Hematopoietic multipotent progenitor cell treated with erythropoietin and hydrocortisone succinate and interleukin-3 and kit ligand, for 6 days (in vitro differentiated cells): ENCODE measurements at places on chromosomes 3 and 15.

DNA sequence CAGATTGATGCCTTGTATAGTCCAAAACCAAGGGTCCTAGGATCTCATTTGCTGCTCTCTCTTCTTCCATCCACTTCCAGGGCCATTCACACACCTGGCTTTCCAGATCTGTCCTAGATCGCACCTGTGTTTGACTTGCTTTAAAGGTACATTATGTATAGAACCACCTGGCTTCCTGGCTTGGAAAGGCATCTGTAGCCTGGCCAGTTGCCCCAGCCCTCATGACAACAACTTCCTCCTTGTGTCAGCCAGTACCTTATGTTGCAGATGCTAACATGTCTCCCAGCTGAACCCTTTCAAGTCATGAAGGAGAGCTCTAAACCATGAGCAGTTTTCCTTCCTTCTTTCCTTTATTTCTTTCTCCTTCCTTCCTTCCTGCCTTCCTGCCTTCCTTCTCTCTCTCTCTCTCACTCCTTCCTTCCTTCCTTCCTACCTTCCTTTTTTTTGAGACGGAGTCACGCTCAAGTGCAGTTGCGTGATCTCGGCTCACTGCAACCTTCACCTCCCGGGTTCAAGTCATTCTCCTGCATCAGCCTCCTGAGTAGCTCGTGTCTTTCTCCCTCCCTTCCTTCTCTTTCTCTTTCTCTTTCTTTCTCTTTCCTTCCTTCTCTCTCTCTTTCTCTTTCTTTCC, 2.5 kb upstream of the HTR3C start:
- DNase-seq: peak; percentile 16

- DNase-seq: no peak
Measured at GRCh38 chr3:119697394-119697793, 5.4 kb upstream of the CFAP91 start.

- no peak for DNase-seq
Measured at GRCh38 chr3:131619821-131620220, 117.0 kb upstream of the MRPL3 start.

DNA sequence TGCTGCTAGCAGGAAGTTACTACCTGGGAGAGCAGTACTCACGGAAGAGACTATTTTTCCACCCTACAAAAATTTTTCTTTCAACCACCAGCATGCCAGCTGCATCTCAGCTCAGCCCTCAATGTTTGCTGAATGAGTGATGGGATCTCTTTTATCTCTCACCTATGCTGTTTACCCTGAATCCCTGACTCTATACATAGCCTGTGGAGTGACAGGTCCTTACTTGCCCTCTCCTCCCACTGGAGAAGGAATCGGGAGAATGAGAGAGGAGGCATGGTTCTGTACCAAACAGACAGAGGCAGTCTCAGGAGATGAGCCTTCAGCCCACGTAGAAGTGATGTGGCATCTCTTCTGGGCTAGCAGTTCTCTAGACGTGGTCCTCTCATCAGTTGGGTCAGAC, 6.7 kb upstream of the DGKG start:
- DNase-seq: no peak

DNA sequence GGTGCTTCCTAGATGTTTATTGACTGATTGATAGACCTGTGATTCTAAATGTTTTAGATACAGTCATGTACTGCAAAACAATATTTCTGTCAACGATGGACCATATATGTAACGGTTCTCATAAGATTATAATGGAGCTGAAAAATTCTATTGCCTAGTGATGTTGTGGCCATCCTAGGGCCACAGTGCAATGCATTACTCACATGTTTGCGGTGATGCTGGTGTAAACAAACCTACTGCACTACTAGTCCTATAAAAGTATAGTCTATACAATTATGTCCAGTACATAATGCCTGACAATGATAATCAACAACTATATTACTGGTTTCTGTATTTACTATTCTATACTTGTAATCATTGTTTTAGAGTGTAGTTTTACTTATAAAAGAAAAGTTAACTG, 46.8 kb downstream of the CHST2 start:
- DNase-seq: no peak

DNA sequence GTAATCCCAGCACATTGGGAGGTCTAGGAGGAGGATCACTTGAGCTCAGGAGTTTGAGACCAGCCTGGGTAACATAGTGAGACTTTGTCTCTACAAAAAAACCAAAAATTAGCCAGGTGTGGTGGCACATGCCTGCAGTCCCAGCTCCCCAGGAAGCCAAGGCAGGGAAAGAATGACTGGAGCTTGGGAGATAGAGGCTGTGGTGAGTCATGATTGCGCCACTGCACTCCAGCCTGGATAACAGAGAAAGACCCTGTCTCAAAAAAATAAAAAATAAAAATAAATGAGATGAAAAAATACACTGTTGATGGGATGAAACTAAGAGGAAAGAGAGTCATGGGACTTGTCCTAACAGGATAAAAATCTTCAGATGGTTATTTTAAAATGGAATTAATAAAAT, 137.6 kb downstream of the IMPG2 start:
- DNase-seq: no peak

DNA sequence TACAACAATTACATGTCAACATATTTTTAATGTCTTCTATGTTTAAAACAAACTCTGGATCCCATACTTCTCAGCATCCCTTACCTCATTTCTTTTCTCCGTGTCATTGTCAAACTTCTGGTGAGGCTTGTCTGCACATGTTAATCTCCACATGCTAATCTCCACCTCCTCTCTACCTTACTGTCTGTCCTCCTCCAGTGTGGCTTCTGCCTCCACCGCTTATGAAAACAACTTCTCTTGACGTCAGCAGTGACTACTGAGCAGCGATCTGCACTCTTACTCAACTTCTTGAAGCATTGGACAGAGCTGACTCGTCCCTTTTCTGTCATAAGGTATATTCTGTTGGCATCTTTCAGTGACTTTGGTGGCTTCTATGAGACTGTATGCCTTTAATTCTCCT, 338.2 kb upstream of the THRB start:
- DNase-seq: no peak

- no peak for DNase-seq
Measured at GRCh38 chr3:193673845-193674244, 80.8 kb downstream of the OPA1 start.

DNA sequence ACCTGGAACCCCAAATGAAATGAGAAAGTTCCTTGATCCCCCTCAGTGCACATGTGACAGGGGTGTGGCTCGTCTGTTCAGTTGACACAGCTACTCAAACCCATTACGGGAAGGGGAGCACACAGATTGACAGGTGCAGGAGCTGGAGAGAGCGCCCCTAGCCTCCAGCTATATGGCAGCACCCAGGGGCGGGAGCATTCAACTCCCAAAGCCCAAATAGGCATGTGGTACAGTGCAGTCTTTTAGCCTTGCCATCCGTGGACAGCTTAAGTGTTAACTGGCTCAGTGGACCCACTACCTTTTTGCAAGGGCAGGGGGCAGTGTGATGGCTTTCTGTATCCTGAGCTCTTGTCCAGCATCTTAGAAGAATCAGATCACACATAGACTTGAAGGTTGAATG, 1374.2 kb upstream of the ALCAM start:
- no peak for DNase-seq
